Spinal cord (tissue), 10 donors: ENCODE measurements at places on chromosomes 4 and X.
A peak's percentile ranks its signal among the peaks of the same experiment; 100 is the strongest.

DNA sequence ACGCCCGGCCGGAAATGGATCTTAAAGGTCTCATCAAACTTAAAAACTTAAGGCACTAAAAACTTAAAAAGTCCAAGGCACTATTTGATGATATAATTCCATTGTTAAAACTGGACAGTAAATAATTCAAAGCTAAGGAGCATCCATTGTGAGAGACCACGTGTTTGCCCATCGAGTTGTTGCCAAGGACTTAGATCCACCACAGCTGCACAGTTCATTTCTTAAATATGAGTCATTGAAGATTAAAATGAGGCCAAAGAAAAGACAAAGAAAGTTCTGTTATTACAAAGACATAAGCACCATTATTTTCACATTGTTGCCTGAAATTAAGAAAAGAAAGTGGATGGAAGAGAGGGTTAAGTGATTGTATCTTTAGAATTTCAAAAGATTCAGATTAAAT, 411.5 kb upstream of the FTHL17 start:
- DNase-seq = no peak

- no peak for DNase-seq
Observed at GRCh38 chrX:133374874-133375387, 40.4 kb downstream of the GPC4 start.

- no peak for DNase-seq
Observed at GRCh38 chr4:110085131-110085530, 113.3 kb downstream of the ELOVL6 start.

GRCh38 chr4:123244137-123244536, 152.5 kb upstream of the SPRY1 start:
- peak; percentile 45 for DNase-seq

- DNase-seq = no peak
Observed at GRCh38 chrX:68534691-68535090, 35.8 kb downstream of the YIPF6 start.

GRCh38 chrX:137025930-137026329, 7.9 kb downstream of the GPR101 start:
- no peak for DNase-seq

GRCh38 chr4:90842960-90843359, 715.8 kb downstream of the CCSER1 start:
- DNase-seq = no peak

GRCh38 chr4:165343353-165344191, 16.1 kb downstream of the MSMO1 start:
- DNase-seq = no peak

DNA sequence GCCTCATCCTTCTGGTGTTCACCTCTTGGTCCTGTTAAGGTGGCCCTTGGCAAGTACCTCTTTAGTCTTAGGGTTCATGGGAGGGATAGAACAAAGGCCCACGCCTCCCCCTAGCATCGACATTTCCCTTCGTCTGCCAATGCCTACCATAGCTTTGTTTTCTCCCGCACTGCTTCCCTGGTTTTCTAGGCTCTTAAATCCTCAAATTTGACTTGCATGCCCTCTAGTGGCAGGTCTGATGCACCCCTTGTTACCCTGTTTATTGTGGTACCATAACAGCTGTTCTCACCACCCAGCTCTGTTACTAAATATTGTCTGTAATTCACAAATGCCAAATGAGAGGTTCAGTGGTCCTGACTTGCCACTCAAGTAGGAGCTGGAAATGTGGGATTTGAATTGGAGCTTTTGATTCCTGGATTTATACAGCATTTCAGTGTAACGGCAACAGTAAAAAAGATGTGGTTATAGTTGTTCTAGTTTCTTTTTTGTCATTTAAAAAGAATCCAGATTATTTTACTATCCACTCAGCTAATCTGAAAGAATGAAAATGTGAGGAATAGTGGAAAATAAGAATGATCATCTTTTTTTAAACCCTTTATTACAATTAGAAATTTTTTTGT, 100.1 kb downstream of the REPS2 start:
- DNase-seq = no peak

GRCh38 chr4:8164194-8164565, 5.6 kb upstream of the ABLIM2 start:
- no peak for DNase-seq

GRCh38 chr4:150314031-150314430, 235.8 kb downstream of the DCLK2 start:
- DNase-seq = no peak

DNA sequence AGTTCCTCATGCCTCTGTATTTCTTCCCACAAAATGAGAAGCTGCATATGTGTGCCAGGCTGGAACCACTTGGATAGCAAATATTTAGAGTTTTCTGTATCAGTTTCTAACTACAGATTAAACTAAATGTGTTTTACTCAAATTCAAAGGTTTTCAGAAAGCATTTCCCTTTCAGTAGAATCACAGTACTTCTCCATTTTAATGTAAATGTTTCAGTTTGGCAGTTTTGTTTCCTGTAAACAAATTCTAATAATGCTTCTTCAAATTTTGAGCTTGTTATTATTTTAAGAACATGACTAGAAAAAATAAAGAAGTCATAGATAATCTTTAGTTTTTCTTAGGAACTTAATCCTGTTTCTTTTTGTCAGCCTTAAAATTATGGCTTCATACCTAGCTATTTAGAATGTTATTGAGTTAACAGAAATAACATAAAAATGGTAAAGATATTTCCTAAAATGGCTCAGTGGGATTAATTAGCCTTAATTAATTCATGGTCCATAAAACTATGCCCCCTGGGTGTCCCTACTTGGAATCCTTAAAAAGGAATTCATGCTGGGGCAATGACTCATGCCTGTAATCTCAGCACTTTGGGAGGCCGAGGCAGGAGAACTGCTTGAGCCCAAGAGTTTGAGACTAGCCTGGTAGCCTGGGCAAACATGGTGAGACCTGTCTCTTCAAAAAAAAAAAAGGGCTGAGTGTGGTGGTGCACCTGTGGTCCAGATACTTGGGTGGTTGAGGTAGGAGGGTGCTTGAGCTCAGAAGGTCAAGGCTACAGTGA, 83.8 kb upstream of the GPR34 start:
- DNase-seq = peak; percentile 32

DNA sequence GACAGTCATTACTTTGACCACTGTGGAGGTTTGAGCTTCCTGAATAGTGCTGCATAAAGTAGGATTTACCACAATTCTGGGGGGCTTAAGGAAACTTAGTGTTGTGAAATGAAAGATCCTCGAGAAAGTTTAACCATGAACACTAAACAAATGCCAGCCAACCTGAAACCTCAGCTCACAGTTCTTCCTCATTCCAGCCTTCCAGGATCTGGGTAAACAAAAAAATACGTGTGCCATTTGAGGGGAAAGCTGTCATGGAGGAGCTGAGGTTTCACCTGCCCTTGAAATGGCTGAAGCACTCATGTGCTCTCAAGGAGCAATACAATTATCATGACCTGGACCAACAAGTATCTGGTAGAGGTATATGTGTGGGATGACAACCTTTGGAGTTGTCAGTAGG, 142.7 kb downstream of the NPNT start:
- no peak for DNase-seq

DNA sequence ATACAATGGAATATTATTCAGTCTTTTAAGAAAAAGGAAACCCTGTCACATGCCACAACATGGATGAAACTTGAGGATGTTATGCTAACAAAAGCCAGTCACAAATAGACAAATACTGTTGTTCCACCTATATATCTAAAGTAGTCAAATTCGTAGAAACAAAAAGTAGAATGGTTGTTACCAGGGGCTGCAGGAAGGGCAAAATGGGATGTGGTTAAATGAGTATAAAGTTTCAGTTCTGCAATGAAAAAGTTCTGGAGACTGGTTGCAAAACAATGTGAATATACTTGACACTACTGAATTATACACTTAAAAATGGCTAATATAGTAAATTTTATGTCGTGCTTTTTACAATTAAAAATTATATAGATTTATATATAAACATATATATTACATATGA, 12.2 kb downstream of the SPOCK3 start:
- no peak for DNase-seq

DNA sequence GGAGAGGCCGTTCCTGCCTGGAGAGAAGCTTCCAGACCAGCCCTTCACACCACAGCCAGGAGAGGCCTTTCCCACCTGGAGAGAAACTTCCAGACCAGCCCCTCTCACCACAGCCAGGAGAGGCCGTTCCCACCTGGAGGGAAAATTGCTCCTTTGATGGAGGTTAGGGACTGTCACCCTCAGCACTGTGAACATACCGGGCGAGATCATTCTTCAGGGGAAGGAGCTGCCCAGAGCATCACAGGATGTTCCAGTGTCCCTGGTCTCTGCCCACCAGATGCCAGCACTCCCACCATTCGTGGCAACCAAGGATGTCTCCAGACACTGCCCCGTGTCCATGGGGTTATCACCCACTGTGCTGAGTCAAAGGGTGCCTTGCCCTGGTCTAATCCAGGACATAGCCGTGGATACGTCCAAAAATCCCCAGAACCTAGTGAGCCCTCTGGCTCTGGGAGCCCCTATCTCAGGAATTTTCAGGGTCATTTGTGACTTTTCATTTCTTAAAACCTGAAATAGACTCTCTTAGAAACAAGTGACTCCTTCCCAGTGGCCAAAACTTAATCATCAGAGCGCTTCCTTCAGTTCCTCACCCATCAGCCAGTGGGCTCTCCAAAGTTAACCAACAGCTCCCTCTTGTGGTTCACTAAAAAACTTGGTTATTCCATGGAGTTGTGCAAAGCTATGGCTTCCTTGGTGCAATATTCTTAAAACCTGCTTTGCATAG, 80.2 kb downstream of the CRMP1 start:
- peak; percentile 70 for DNase-seq

DNA sequence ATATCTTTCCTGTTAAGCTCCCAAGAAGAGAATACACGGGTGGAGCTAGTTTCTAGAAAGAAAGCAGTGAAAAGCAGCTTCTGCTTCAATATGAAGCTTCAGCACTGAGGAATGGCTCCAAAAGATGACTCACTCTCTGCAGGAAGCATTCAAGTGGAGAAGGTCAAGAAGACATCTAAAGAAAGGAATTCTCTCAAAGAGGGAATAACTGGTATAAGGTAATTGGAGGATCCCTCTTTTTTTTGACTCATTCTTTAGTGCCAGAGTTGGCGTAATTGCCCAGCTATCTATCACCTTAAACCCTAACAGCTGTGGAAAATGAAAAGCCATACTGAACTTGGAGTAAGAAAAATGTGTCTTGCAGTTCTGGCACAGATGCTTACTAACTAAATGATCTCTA, 3.5 kb downstream of the EDA2R start:
- peak; percentile 41 for DNase-seq

- DNase-seq = no peak
Observed at GRCh38 chr4:20065952-20066351, 185.8 kb upstream of the SLIT2 start.
